Vagina (tissue), 2 donors: ENCODE measurements at places on chromosomes 4 and X. TPM values are rescaled to one million over a fixed set of nuclear protein-coding genes. Genes with fewer than 3 reads are reported as not detected.

Gene TEX13C
- not detected for total RNA-seq

Gene SHROOM3
- total RNA-seq = 6.9 TPM

Gene ARHGAP36
- total RNA-seq = 2.0 TPM

Gene PCDH11X
- total RNA-seq = 0.74 TPM

DNA sequence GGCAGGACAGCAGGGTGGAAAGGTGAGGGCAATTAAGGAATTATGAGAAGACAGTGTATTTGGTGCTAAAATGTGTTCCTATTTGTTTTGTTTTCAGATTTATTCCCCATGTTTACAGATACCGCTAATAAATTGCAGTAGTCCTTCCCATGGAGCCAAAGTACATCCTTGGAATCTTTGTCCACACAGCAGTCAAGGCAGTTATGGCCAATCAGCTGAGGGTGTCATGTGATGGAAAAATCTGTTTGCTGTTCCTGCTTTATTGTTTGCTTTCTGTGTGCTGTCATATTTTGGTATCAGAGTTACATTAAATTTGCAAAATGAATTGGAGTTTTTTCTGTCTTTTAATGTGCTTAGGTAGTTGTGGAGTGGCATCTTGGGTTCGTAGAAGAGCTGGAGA is 10.5 kb downstream of the TRO start:
- H3K4me1 ChIP-seq = no peaks in the 10 kb centered on the region
- DNase-seq = no peak
- H3K27me3 ChIP-seq = no peaks in the 10 kb centered on the region
- peaks cover 5% of the 10 kb centered on the region for H3K36me3 ChIP-seq

DNA sequence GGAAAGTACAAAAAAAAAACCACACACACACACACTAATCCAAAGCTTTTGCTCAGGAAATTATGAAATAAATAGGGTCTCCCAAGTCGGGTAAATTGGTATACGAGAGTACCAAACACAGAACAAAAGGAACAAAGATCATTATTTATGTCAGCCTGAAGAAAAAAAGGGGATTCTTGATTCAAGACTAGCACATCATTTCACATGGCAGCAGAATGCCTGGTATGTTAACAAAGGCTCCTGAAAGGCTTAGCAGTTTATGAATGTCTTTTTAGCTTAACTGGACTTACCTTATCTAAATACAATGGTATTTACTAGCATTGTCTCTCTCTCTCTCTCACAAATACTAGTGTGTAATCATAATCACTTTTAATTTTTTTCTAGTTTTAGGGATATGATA is 11.3 kb downstream of the RAP2C start:
- peaks cover 12% of the 10 kb centered on the region for H3K4me1 ChIP-seq
- no peaks in the 10 kb centered on the region for H3K36me3 ChIP-seq
- no peak for DNase-seq
- no peak overlapping the region for H3K4me3 ChIP-seq

DNA sequence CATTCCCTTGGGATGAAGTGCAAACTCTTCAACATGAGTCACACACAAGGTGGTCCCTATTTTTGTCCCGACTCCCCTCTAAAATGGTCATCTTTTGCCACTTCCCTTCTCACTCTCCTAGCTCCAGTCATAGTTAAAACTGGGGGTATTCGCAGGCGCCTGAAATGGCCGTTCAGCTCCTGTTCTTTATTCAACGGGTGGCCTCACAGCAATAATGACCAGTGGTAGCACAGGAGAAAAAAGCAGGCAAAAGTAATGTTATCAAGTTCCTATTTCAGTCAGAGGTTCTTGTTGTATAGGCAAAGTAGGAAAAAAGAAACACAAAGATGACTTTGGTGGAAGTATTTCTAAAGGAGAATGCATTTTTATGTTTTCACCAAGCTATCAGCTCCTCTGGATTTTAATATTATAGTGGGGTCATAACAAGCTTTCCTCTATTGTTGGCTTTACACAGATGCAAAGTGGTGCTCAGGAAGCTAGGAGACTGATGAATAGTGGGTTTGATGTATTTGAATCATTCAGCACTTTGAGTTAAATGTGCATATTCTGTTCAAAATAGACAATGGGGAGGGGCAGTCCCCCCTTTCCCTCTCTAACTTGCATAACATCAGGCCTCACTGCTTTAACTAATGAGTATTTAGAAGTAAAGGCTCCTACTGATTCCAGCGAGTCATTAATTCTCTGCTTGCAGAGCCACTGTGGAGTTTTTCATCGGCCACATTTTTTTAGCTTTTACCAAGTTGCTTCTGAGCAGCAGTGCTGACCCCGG is 171.2 kb upstream of the NDP start:
- no peak overlapping the region for H3K4me3 ChIP-seq
- H3K36me3 ChIP-seq = no peaks in the 10 kb centered on the region
- no peak overlapping the region for H3K27ac ChIP-seq
- no peak for DNase-seq
- no peaks in the 10 kb centered on the region for H3K4me1 ChIP-seq

DNA sequence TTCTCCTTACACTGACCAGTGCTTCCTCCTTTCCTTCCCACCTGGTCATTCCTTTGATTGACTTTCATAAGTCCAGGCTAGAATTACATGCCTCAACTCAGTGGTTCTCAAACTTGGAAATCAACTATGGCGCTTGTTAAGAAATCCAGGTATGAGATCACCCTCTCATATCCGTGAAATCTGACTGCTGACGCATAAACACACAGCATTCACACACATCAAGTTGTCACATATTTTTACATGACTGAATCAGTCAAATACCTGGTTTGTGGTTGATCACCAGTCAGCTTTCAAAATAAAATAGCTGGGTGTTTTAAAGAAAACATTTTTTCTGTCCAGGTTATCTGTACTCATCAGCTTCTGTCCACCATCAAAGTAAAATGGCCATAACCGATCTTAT is 433.5 kb downstream of the AFF2 start:
- no peaks in the 10 kb centered on the region for H3K4me1 ChIP-seq
- no peaks in the 10 kb centered on the region for H3K27me3 ChIP-seq
- no peaks in the 10 kb centered on the region for H3K36me3 ChIP-seq

DNA sequence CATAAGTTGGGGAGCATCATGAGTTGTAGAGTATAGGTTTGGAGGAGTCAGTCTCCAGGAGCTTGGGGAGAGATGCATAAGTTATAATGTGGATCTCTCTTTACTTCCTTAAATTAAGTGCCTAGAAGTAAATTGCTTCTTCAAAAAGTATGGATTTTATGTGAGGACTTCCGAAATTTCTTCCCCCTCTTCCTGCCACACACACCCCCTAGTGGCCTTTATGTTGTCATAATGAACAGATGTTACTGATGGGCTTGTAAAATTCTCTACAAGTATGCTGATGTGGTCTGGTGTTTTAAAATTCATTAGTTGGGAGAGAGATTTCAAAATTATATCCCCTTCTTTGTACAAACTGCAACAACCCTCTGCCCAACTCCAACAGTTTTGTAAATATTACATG is 2.3 kb upstream of the METTL14 start:
- H3K4me3 ChIP-seq = no peak overlapping the region
- H3K27ac ChIP-seq = no peak overlapping the region
- H3K27me3 ChIP-seq = no peaks in the 10 kb centered on the region
- peaks cover 1% of the 10 kb centered on the region for H3K36me3 ChIP-seq

- DNase-seq = no peak
- no peaks in the 10 kb centered on the region for H3K27me3 ChIP-seq
- no peak overlapping the region for H3K27ac ChIP-seq
- H3K4me3 ChIP-seq = no peak overlapping the region
- H3K36me3 ChIP-seq = no peaks in the 10 kb centered on the region
Observed at GRCh38 chr4:94804650-94805049, 46.9 kb downstream of the BMPR1B start.

GRCh38 chr4:2933566-2934076 is 29.6 kb downstream of the NOP14 start:
- peaks cover 46% of the 10 kb centered on the region for H3K4me1 ChIP-seq
- H3K27me3 ChIP-seq = no peaks in the 10 kb centered on the region

DNA sequence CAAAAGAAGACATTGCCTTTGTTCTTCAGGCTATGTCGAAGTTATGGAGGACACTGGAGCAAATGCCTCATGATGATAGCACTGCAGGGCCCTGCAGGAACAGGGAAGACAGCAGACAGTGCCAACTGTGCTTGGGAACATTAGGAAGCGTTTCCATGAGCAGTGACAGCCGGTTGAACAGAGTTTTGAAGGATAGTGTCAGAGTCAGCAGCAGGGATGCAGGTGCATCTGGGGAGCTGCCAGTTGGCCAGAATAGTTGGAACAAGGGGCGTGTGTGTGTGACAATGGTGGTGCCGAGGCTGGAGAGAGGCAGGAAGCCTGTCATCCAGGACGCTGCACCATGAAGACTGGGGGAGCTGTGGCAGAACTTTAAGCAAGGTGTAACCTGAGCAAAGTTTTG is 88.6 kb downstream of the SHROOM3 start:
- no peaks in the 10 kb centered on the region for H3K36me3 ChIP-seq
- no peaks in the 10 kb centered on the region for H3K27me3 ChIP-seq
- DNase-seq = no peak
- H3K4me1 ChIP-seq = no peaks in the 10 kb centered on the region
- H3K27ac ChIP-seq = no peak overlapping the region
- H3K4me3 ChIP-seq = no peak overlapping the region

GRCh38 chr4:188297873-188298272 is 158.6 kb downstream of the TRIML1 start:
- no peaks in the 10 kb centered on the region for H3K27me3 ChIP-seq
- no peak overlapping the region for H3K27ac ChIP-seq
- no peak for DNase-seq
- no peaks in the 10 kb centered on the region for H3K36me3 ChIP-seq
- H3K4me3 ChIP-seq = no peak overlapping the region
- H3K4me1 ChIP-seq = no peaks in the 10 kb centered on the region

DNA sequence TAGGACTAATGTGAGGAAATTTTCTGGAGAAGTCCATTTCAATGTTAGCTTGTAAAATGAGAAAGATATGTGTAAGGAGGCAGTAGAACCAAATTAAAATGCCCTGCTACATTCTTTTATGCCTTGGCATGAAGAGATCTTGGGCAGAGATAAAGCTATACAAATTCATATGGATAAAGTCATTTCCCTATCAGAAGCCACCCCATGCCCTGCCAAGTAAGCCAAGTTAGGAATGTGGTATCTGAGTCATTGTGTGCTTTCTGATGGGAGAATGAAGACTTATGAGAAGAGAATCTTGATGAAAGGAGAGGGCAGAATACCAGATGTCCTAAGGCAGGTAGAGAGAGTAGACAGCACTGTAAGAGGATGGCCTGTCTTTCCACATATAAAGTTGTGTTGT is 83.7 kb downstream of the TEX13A start:
- H3K36me3 ChIP-seq = no peaks in the 10 kb centered on the region
- no peaks in the 10 kb centered on the region for H3K4me1 ChIP-seq
- H3K27ac ChIP-seq = no peak overlapping the region
- no peak for DNase-seq

DNA sequence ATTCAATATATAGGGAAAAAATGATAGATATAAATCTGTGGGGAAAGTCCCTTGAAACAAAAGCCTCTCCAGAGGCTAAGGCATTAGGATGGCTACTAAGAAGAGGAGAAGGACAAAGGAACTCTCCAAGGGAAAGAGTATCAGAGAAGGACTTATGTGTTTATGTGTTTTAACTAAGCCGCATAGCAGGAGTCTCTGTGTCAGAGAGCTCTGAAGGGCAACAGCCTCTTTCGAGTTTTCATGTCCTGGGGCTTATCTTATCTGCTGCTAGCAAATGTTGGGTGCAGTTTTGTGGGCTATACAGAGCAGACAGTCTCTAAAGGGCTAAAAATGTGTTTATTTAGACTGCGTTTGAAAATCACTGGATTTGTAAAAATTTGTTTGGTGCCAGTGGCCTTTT is 1145.6 kb upstream of the DIAPH2 start:
- no peak for DNase-seq
- no peaks in the 10 kb centered on the region for H3K4me1 ChIP-seq
- no peaks in the 10 kb centered on the region for H3K36me3 ChIP-seq
- H3K4me3 ChIP-seq = no peak overlapping the region
- H3K27ac ChIP-seq = no peak overlapping the region
